ENCODE measurements at places on chromosomes 13 and 19. TPM values are rescaled to one million over a fixed set of nuclear protein-coding genes. Genes with fewer than 3 reads are reported as not detected.

GRCh38 chr19:38005224-38005614 lies 98.2 kb downstream of the SIPA1L3 start:
- DNase-seq = peak; percentile 71

DNA sequence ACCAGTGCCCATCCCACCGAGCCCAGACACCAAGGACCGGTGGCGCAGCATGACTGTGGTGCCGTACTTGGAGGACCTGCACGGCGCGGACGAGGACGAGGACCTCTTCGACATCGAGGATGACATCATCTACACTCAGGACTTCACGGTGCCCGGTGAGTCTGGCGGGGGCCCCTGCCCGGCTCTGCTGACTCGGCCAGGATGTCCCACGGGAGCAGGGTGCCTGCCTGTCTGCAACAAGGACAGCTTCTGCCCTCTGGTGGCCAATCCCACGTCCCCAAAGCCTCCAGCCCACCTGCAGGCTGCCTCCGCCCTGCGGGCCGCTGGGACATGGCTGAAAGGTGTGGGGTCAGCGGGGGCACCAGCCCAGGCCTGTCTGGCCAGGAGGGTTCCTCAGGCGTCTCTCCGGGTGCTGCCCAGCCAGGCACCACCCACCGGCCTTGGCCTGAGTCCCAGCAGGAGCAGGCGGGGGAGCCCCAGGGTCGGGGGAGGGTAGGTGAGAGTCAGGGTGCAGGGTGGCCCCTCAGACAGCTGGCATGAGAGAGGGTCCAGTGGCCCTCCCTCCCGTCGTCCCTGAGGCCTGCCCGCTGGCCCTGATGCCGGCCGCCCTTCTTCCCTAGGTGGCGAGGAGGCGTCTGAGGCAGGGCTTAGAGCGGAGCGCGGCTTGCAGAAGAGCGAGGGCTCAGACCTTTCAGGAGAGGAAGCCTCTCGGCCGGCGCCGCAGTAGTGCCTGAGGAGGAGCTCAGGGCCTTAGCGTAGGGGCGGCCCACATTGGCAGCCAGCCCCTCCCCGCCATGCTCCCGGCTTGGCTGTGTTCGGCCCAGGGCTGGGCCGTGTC lies 14.6 kb downstream of the CBARP start:
- DNase-seq = no peak

GRCh38 chr19:1111641-1112267 lies 8.0 kb downstream of the GPX4 start:
- no peak for DNase-seq

GRCh38 chr13:42973581-42973980 lies 18.5 kb downstream of the EPSTI1 start:
- no peak for DNase-seq

GRCh38 chr13:43303033-43303729 lies 279.8 kb downstream of the DNAJC15 start:
- DNase-seq = no peak

GRCh38 chr13:105514401-105514800 lies 1021.1 kb downstream of the EFNB2 start:
- DNase-seq = no peak

DNA sequence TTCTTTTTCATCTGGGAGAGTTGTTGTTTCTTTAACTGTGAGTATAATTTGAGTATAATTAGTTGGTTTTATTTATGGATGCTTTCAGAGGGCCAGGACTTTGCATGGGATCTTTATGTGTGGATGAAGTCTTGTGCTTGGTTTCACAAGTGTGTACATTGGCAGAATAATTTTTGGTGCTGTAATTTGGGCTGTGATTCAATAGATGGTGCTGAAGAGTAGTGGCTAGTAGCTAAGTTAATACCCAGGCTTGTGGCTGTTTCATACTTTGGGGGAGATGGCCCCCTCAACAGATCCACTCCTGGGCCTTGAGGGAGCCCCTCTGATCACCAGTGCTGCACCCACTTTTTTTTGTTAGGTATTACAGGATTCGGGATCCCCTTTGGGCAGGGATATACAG lies 1142.4 kb downstream of the SLITRK1 start:
- no peak for DNase-seq

DNA sequence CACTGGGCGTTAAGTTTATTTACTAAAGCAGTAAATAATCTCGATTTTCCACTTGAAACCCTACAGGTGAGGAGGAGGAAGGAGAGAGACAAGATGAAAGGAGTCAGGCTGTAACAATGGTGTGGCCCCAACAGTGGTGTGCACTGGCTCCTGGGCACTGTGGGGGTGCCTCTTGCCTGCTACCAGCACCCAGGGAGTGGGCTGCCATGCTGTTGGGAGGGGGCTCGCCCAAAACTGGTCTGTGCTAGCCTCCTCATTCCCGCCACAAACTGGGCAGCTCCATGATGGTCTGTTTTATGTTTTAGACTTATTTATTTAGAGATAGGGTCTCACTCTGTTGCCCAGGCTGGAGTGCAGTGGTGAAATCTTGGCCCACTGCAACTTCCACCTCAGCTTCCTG lies 49.8 kb upstream of the SLC7A9 start:
- DNase-seq = no peak

GRCh38 chr19:6378041-6378440 lies 2.3 kb upstream of the PSPN start:
- DNase-seq = no peak

DNA sequence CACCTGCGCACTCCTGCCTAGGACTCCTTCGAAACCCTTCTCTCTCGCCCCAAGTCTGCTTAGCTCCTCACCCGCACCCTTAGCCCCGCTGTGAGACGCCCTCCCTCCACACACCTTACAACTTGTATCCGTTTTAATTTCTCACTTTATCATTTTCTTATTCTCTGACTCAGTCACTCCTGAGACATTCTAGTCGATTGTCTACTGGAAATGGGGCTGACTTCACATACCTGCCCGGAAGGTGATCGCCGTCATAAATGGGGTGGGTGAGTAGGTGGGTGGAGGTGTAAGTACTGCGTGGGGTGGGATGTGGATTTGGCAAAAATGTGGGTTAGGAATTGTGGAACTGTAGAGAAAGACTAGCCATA lies 714 bp downstream of the NDFIP2 start:
- DNase-seq = no peak

DNA sequence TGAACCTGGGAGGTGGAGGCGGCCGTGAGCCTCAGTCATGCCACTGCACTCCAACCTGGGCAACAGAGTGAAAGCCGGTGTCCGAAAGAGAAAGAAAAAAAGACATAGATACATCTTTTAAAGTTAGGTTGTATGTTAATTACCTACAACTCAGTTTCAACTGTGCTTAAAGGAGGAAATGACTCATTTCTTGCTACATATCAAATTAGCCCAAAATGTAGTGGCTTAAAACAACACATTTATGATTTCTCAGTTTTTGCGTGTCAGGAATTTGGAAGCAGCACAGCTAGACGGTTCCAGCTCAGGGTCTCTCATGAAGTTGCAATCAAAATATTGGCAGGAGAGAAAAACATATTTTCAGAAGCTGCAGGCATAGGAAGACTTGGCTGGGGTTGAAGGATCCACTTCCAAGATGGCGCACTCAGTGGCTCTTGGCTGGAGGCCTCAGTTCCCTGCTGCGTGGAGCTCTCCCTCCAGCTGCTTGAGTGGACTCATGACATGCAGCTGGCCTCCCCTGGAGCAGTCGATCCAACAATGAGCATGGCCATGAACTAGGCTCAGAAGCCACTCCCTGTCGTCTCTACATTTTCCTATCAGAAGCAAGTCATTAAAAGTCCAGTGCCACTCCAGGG lies 7.1 kb downstream of the LDLR start:
- no peak for DNase-seq

The GPC6 gene
- 4.6 TPM for total RNA-seq

The NUCB1 gene
- 210 TPM for total RNA-seq

The FRY gene
- 25.3 TPM for total RNA-seq

The ZNF100 gene
- 7.1 TPM for total RNA-seq

Data from suprapubic skin (tissue), 4 donors.